ENCODE measurements at places on chromosomes 1 and 21.

GRCh38 chr21:20308586-20309315 is 689.5 kb upstream of the NCAM2 start:
- no peak for DNase-seq

DNA sequence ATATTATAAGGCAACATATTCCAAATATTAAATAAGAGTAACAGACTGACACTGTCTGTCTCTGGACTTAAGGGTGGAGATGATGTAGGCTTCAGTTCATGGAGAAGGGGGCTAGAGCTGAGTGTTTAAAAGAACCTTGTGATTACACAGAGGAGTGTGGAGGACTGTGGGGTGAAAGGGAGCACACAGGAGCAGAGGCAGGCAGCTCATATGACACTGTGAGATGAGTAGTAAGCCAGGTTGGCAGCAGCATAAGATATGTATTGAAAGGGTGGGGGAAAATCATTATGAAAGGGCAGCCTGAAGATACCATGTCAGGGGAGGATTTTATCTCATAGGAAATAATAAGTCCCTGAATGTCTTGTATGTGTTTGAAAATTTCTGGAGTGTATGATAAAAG is 104.5 kb downstream of the AK5 start:
- no peak for DNase-seq

DNA sequence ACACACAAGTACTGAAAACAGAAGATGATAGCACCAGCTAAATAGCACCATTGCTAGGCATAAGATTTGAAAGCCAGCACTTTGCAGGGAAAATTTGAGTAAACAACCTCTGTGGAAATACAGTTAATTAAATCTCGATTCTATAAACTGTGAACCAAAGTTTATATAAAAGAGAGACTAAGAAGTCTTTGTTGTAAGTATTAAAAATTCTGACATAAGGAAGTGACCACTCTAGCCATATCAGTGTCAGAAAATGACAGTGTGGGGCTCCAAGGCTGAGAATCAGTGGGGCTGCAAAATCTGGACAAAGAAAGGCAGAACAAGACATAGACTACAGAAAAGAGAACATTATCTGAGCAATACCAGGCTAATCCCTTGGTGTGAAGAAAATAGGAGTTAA is 292.2 kb downstream of the ST6GALNAC3 start:
- no peak for DNase-seq

DNA sequence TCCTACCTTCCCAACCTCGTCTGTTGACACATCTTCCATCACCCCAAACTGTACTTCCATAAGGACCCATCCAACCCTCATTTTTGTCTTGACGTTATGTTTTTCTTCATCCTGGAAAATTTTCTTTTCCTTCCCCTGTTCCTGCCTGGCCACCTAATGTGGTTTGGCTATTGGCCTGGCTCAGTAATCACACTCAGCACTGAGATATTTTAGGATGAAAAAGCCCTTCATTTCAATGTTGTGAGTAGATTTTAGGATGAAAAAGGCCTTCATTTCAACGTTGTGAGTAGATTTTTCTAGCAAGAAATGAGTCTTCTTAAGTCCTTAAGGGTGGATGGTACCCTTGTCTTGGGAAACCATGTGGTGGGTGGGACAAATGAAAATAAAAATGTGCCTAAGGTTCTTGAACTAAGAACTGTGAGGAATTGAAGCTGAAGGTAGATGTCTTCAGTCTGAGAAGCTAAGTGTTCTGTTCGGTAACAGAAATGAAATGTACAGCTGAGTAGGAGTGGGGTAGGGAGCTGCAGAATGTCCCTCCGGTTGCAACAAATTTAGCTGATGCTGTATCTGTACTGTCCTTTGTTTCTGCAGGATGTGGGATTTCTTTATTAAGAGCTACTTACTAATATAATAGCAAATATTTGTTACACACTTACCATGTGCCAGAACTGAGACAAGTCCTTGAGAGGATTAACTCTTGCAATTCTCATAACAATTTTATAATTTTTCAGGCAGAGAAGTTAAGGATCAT is 36.1 kb downstream of the DNTTIP2 start:
- no peak for DNase-seq

- DNase-seq, result no peak
Observed at GRCh38 chr1:114114185-114115094, 39.2 kb downstream of the SYT6 start.

- no peak for DNase-seq
Observed at GRCh38 chr1:107298526-107298925, 157.7 kb downstream of the NTNG1 start.

GRCh38 chr1:45243476-45244343 is 37.3 kb upstream of the ZSWIM5 start:
- DNase-seq, result no peak

GRCh38 chr21:46181436-46181835 is 2.8 kb downstream of the SPATC1L start:
- DNase-seq, result no peak

DNA sequence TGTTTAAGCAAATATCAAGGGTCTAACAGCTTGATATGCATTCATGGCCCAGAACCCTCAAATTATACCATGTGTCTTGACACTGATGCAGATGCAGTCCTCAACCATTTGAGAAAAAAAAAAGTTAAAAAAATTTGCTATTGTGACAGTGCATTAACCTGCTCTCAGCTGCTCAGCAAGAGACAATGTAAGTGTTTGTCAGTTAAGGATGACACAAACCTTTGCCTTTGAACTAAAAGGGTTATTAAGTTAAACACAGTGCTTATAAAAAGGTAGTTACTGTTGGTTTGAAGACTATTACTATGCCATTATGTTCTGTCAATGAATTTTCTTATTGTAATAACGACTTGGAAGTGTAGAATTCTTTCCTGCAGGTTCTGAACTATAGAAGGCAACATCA is 655.6 kb upstream of the NEGR1 start:
- DNase-seq, result no peak

GRCh38 chr1:94068999-94069918 is 51.7 kb downstream of the ABCA4 start:
- no peak for DNase-seq

DNA sequence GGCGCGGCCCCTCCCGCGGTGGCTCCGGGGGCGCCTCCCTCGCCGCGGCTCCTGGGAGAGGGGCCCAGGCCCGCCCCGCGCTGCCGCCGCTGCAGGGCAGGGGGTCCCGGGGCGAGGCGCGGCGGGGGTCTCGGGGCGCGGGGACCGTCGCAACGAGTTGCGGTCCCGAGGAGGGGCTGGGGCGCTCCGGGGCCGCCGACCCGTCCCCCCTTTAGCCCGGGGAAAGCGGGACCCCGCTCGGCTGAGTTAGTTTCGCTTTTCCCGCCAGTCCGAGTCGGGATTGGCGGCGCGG is 493 bp downstream of the SPSB1 start:
- DNase-seq, result no peak

- no peak for DNase-seq
Observed at GRCh38 chr1:190904091-190904695, 426.5 kb upstream of the BRINP3 start.

DNA sequence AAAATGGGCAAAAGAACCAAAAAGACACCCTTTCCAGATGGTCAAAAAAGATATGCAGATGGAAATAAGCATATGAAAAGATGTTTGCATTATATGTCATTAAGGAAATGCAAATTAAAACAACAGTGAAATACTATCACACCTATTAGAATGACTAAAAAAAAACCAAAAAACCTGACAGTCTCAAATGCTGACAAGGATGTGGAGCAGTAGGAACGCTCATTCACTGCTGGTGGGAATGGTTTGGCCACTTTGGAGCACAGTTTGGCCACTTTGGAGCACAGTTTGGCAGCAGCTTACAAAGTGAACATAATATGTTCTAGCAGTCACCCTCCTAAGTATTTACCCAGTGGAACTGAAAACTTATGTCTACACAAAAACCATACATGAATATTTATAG is 105.0 kb upstream of the ARTN start:
- DNase-seq, result no peak

DNA sequence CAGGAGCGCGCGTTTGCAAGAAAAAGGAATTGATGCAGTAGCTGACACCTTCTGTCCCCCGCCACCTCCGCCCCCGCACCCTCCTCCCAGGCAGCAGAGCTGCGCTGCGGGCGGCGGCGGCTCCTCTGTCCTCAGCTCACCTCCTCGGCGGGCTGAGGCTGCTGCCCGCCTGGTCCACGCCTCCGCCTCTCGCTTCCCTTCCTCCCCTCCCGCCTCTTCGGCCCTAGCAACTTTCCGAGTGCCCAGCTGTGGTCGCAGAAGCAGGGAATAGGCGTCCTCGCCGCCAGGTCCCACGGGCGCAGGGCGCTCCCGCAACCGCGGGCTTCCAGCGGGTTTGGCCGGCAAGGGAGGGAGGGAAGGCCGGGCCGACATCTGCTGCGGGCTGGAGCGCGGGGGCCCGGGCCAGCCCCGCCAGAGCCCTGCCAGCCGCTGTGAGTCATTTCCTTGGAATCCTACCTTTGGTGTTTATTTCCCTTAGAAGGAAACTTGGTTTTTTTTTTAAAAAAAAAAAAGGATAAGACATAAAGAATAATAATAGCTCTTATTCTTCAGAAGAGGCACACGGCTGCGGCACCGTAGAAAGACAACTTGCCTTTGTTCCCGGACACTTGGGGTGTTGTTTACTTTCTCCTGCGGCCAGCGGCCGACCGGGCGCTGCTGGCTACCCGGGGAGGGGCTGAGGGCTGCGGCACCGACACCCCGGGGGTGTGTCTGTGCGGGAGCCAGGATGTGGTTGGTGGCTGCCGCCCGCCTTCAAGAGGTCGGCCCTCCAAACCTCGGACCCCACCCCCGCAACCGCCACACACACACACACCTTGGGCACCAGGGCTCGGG is 1.1 kb downstream of the SERTAD4 start:
- DNase-seq, result no peak

DNA sequence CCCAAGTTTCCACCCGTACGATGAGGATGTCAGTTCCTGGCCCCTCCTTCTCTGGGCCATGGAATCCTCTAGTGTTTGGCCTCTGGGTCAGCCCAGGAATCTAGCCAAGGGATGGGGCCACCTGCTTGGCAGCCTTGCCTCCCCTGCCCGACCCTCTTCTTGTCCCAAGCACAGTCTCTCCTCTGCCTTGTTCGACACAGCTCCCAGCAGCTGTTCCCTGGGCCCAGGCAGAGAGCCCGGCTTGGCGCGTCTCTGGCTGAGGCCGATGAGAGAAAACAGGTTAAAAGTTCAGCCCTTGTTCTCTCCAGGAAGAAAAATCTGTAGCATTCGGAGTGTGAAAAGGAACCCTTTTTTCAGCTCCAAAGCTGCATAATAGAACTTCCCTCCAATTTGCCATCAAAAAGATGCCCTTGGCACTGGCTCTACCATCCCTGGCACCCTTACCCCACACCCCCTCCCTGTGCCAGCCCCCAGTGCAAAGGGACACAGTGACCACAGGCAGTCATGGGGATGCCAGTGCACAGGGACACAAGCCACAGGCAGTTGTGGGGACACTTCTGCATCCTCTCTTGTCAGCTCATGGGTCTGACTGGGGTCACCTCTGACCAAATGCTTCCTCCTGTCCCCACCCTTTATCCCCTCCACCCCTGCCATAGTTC is 68.4 kb downstream of the EPHB2 start:
- no peak for DNase-seq

DNA sequence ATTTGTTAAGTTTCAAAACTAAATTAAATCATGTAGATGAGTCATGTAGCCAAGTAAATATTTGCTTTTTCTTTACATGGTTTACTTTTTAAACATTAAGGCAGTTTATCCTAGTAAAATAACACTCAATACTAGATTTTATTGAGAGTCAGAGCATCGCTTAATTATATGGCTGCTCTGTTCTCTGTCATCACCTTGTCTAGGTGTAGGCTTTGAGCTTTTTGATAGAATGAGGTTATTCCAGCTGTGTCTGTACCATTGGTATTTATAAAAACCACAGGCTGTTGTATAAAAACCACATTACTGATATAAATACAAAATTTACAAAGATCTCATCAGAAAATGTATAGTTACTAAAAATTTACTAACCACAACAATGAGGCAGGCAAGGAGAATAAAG is 42.5 kb upstream of the GPR52 start:
- no peak for DNase-seq

- no peak for DNase-seq
Observed at GRCh38 chr21:30117631-30118030, 49.0 kb downstream of the CLDN17 start.

DNA sequence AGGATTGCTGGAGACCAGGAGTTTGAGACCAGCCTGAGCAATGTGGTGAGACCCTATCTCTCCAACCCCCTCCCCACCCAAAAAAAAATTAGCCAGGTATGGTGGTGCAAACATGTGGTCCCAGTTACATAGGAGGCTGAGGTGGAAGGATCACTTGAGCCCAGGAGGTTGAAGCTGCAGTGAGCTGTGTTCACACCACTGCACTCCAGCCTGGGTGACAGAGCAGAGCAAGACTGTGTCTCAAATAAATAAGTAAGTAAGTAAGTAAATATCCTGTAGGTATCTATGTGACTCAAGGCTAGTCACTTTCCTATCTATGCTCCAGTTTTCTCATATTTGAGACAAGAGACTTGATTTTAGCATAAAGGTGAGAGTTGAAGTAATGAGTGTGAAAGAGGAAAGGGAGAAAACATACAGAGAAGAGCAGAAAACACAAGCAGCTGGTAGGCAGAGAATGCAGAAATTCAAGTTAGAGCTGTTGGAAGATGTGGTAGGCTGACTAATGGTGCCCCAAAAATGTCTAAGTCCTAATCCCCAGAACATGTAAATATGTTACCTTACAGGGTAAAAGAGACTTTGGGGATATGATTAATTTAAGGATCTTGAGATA is 7.5 kb downstream of the PPP1R12B start:
- DNase-seq, result no peak

DNA sequence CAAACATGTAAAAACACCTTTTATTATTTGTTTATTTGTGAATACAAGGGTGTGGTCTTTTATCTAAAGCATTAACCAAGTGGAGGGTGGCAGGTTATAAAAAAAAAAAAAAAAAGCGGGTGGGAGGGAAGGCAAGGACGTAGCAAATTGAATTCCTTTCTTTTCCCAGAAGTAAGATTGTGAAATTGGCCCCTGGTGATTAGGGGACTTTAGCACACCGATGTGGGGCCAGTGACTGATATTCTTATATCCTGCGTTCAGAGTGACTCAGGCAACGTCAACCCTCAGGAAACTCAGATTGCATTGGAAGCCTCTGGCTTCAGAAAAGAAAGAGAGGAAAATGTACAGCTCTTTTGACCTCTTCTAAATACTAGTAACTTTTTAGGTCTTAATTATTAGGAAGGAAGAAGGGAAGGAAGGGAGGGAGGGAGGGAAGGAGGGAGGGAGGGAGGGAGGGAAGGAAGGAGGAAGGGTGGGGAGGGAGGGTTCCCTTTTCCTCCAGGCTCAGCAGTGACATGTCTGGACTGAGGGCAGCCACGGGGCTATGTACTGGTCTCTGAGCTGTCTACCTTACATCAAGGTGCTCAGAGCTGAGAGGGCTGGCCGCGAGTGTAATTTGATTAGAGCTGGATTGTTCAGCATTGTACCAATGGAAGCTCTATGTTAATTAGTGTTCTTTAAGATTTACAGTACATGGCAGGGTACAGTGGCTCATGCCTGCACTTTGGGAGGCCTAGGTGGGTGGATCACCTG is 30.2 kb downstream of the EVA1C start:
- no peak for DNase-seq

- no peak for DNase-seq
Observed at GRCh38 chr1:9816199-9816598, 7.6 kb downstream of the CLSTN1 start.
